AG08396 (cell line): ENCODE measurements at places on chromosomes 5 and 9.
A peak's percentile ranks its signal among the peaks of the same experiment; 100 is the strongest.

DNA sequence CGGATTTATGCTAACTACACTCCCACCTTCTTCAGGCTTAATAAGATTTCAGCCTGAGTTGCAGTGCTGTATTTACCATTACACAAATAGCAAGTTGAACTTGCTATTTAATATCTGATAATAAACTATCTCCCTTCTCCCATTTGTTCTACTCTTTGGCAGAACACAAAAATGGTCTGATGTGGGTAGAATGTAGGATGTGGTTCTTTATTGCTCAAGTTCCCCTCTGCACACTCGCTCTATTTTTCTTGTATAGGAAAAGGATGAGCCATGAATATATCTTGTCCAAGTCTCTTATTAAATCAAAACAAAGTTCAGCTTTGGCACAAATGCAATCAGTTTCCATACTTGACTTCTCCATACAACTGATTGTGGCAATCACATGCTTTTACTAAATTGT lies 37.2 kb upstream of the KIF2A start:
- no peak for DNase-seq

DNA sequence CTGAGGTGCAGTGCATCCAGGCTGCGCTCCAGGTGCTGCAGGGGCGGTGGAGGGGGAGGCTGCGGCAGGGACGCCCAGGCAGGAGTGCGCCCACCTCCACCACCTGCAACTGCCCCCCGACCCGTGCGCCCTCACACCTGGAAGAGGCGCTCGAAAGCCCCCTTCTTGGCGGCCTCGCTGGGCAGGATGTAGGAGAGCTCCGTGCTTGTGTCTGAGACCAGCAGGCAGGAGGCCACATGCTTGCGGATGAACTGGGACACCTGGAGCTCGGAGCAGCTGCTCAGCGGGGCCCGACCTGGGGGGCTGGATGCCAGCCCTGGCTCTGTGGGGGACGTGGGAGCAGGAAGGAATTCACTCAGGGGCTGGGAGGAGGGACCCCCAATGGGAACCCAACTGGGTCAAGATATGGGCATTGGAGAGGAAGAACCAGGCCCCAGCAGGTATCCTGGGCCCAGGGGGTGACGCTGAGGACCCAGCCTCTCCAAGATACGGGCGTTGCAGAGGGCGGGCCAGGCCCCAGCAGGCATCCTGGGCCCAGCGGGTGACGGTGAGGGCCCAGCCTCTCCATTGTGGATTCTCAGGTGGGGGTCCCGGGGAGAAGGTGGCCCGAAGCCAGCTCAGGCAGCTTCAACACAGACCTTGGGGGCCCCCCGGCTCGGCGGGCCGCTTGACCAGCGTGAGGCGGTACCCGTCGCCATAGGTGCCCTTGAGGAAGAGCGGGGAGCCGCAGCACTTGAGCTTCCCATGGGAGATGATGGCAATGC lies 13.1 kb downstream of the ABCA2 start:
- no peak for DNase-seq

GRCh38 chr9:2817999-2818803 lies 25.7 kb downstream of the PUM3 start:
- peak; percentile 23 for DNase-seq

DNA sequence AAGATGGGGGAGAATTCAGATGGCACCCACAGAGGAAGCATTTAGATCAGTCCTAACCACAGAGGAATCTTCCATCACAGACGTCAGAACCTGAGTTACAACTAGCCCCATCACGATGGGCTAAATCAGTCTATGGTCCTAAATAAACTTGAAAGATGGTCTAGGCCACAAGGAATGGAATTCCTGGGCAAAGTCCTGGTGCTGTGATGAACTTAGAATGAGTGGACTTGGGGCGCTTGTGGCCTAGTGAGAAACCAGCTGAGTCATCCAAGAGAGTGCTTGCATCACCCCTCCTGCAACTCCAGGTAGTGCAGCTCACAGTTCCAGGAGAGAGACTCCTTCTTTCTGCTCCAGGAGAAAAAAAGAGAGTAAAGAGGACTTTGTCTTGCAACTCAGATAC lies 722.9 kb upstream of the RGMB start:
- DNase-seq: no peak

GRCh38 chr9:112785986-112786385 lies 35.4 kb downstream of the SNX30 start:
- no peak for DNase-seq

DNA sequence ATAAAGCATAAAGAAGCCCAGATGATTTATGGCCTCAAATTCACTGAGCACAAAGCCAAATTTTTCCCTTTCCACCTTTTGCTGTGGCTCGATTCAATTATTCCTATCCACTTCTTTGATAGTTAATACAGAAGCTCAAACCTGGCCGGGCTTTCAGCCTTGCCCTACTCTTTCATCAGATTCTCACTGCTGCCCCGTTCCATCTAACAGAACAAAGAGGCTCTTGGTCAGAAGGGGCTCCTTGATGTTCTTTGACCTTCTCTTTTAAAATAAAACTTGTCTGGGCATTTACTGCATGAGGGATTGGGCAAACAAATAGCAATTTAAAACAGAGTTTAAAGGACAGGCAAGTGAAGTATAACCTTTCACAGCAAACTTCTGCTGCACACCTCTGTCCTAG lies 9.8 kb downstream of the GRXCR2 start:
- DNase-seq: no peak

GRCh38 chr5:35041261-35041660 lies 6.5 kb downstream of the AGXT2 start:
- DNase-seq: no peak

- DNase-seq: peak; percentile 73
These were observed 220.8 kb upstream of the RFX3 start for GRCh38 chr9:3746296-3747275.

DNA sequence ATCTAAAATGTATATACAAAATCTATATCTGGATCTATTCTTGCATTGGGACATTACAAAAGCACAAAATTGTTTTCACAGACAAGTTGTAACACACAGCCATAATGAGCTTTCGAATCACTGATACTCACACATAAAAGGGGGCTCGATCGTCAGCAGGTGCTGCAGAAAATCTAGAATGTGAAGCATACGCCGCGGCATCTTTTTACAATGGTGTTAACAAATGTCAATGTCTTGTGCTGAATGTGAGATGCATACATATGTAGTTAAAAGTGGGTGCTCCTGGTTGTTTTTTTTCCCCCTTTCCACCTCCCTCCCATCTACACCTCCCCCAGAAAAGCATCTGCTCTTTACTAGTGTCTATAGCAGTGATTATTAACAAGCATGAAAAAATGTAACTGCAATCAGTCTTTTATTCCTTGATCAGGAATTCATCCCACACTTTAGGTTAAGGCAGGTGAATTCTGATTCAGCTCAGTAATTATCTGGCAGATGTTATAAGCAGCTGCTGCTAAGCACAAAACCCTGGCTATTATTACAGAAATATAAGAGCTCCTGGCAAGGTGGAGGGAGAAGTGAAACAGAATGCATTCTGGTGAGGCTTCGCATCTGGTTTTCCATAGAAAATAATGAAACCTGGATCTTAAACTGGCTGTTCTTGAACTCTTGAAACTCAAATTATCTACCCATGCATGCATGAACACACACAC lies 114.1 kb downstream of the MPDZ start:
- no peak for DNase-seq

- DNase-seq: no peak
These were observed 22.1 kb upstream of the KIF2A start for GRCh38 chr5:62283861-62284260.

DNA sequence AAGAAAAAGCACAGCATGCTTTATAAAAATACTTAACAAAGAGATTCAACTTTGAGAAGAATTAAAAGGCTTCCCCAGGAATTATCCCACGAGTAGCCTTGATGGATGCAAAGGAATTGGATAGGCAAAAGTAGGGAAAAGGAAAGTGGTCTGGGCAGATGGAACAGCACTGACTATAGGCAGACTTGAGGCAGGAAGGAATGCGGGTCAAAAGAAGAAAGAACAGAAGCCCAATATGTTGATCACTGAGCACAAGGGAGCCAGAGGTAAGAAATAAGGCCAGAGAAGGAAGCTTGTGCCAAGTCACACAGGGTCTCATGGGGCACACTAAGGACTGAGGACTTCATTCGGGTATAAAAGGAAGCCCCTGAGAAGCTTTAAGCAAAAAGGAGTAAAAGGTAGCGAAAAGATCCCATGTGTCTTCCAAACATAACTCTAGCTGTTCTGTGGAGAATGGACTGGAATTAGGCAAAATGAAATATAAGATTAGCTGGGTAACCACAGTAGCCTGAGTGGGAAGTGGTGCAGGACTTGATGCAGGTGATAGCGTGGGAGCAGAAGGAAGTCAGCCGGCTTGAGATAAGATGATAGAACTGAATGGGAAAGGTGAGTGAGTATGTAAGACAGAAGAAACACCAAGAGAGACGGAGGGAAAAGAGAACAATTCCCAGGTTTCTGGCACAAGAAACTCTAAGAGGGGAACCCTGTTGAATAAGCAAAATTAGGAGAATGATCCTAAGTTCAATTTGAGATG lies 106.6 kb downstream of the DENND1A start:
- DNase-seq: no peak

- DNase-seq: no peak
These were observed 97.0 kb upstream of the FAM120A start for GRCh38 chr9:93354451-93354850.

DNA sequence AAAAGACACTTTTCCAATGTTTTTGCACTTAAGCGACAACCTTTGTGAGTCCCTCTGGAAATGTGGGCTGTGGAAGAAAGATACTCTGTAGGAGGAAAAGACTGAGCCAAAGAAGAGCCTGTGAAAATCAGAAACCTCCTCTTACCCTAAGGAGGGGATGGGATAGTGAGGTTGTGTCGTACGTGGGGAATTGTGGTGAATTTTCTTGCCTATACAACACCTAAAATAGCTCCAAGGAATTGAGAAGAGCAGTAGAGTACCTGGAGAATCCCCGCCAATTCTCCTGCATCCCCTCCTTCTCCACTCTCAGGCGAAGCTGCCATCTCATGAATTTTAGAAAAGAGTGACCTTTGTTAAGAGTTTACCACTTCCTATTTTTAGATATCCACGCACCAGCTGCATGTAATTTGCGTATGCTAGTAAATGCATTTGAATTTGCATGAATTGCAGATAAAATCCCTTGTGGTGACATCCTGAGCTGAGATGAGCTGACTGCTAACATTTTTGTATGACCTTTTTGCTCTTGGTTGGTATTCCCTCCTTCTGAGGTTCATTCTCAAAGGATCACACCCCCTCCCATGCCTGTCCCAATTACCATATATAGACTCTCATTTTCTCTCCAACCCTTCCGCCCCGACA lies 147.2 kb downstream of the PCSK5 start:
- DNase-seq: no peak

GRCh38 chr9:91302831-91303230 lies 58.9 kb downstream of the AUH start:
- peak; percentile 61 for DNase-seq

DNA sequence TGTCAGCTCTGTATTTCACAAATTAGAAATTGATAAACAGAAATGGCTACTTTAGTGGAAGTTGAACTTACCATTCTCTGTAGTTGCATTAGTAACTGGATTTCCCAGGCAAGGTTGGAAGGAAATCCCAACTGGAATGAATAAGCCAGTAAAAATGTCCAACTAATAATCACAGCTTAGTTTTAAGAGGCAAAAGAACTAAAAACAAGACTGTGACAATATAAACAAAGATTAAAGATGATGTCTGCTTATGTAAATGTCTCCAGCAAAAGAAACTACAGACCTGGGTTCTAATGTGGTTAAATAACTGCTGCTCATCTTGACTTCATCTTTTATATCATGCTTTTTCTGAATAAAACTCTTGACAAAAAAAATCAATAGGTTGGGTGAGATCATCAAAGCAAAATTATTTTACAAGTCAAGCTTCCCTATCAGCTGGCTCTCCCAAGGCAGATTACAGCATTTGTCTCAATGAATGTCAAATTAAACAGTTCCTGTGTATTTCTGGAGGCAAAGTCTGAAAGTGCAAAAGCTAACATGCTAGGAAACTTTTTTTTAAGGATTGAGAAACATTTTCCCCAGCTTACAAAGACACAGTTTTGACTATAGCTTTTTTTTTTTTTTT lies 62.3 kb upstream of the HMHB1 start:
- no peak for DNase-seq

DNA sequence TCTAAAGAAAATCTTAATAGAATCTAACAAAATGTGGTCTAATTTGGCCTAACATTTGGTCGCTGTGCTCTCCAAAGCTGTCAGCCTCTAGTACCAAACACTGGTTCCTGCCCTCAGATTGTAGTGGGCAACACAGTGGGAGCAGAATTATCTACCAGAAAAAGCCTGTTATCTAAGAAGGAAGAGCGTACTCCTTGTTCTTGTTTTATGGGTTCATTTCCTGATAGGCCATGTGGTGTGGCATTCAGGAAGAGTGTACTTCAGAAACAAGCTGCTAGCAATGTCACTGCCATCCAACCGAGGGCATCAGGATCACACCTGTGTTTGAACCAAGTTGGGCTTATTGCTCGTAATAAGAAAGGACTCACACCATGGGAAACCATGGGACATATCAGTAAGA lies 487.9 kb upstream of the DAP start:
- DNase-seq: no peak

- DNase-seq: no peak
These were observed 15.1 kb downstream of the ERMP1 start for GRCh38 chr9:5817862-5818261.

GRCh38 chr5:127358740-127359139 lies 68.1 kb downstream of the MEGF10 start:
- DNase-seq: no peak

GRCh38 chr5:32574540-32575175 lies 10.7 kb upstream of the SUB1 start:
- DNase-seq: no peak

DNA sequence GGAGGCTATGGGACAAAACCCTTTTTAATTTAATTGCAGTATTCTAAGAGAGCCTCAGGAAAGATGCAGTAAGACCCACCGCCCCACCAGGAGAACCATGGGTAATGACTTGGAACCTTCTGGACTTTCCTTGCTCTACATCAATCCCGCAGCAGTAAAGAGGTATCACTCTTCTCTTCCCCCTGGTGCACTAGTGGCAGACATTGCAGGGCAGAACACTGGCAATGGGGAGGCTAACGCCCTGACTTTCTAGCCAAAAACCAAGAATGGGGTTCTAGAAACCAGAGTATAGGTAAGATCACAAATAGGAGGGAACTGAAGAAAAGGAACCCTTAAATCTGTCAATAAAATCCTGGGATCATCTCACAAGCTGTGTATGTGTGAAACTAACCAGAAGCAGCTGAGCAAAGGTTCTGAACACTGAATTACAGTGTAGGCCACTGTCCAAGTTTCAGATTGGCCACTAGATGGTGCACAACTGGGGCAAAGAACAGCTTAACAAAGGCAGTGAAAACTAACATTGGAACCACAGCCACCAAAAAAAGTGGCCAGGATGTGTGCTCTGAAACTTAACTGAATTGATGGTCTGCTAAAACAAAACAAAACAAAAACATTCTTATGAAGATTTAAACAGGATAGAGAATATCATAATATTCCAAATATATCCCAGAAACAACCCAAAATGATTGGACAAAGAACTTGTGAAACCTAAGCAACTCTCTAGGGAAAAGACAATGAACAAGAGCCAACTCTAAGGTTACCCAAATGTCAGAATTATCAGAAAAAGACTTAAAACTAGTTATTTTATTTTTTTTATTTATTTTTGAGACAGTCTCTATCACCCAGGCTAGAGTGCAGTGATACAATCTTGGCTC lies 6.6 kb upstream of the FAM151B start:
- peak; percentile 65 for DNase-seq
